ENCODE measurements at places on chromosomes 3 and 15.

- H3K4me3 ChIP-seq, result no peak overlapping the region
- no peak for DNase-seq
- H3K36me3 ChIP-seq, result no peaks in the 10 kb centered on the region
- H3K27ac ChIP-seq, result no peak overlapping the region
- H3K4me1 ChIP-seq, result peaks cover 6% of the 10 kb centered on the region
Observed at GRCh38 chr3:108125153-108125543, 34.3 kb upstream of the CD47 start.

DNA sequence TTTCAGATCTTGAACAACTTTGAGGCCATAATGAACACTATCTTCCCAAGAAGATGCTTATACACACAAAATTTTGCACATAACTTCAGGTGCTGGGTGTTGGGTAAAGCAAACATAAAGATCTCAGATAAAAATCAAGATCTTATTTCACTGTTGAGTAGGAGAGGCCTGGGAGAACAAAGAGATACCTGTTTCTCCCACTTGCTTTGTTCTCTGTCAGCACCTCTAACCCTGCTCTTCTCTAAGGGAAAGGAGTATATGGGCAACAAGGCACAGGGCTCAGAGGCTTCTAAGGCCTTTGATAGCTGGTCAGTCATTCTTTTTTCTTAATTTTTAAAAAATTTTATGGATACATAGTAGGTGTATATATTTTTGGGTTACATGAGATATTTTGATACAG lies 3.6 kb upstream of the GK5 start:
- H3K36me3 ChIP-seq, result peaks cover 7% of the 10 kb centered on the region
- H3K4me3 ChIP-seq, result no peak overlapping the region
- no peaks in the 10 kb centered on the region for H3K27me3 ChIP-seq
- DNase-seq, result no peak

GRCh38 chr3:73708956-73709355 lies 84.2 kb upstream of the PDZRN3 start:
- H3K36me3 ChIP-seq, result no peaks in the 10 kb centered on the region
- DNase-seq, result no peak
- peaks cover 7% of the 10 kb centered on the region for H3K4me1 ChIP-seq
- no peaks in the 10 kb centered on the region for H3K27me3 ChIP-seq
- no peak overlapping the region for H3K4me3 ChIP-seq

GRCh38 chr15:95874637-95875036 lies 455.9 kb upstream of the NR2F2 start:
- H3K4me1 ChIP-seq, result peaks cover 17% of the 10 kb centered on the region
- DNase-seq, result no peak
- no peak overlapping the region for H3K27ac ChIP-seq

- peaks cover 20% of the 10 kb centered on the region for H3K4me1 ChIP-seq
- no peaks in the 10 kb centered on the region for H3K36me3 ChIP-seq
- DNase-seq, result no peak
- no peak overlapping the region for H3K4me3 ChIP-seq
- H3K27ac ChIP-seq, result no peak overlapping the region
Observed at GRCh38 chr3:60303160-60303559, 948.1 kb downstream of the FHIT start.

DNA sequence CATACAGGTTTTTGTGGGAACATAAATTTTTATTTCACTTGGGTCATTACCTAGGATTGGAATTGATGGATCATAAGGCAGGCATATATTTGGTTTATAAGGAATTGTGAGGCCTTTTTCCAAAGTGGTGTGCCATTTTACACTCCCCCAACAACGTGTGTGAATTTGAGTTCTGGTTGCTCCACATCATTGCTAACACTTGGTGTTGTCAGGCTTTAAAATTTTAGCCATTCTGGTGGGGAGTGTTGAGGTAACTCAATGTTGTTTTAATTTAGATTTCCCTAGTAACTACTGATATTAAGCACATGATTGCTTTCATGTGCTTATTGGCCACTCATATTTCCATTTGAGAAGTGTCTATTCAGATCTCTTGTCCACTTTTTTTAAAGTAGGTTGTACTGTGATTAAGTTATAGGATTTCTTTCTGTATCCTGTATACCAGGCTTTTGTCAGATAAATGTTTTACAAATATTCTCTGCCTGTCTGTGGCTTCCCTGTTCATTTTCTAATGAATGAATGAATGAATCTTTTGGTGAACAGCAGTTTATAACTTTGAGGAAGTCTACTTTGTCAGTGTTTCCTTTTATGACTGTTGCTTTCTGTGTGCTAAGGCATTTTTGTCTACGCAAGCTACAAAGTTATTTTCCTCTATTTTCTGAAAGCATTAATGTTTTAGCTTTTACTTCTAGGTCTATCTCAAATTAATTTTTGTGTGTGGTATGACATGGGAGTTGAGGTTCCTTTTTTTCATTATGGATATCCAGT lies 17.9 kb upstream of the NR2C2 start:
- H3K27me3 ChIP-seq, result no peaks in the 10 kb centered on the region
- no peaks in the 10 kb centered on the region for H3K36me3 ChIP-seq
- peaks cover 4% of the 10 kb centered on the region for H3K4me1 ChIP-seq
- no peak overlapping the region for H3K4me3 ChIP-seq
- no peak overlapping the region for H3K27ac ChIP-seq

GRCh38 chr3:177731644-177732268 lies 534.5 kb upstream of the TBL1XR1 start:
- no peak overlapping the region for H3K27ac ChIP-seq
- no peaks in the 10 kb centered on the region for H3K36me3 ChIP-seq
- H3K27me3 ChIP-seq, result no peaks in the 10 kb centered on the region
- peak; percentile 46 for DNase-seq
- H3K4me3 ChIP-seq, result no peak overlapping the region
- peaks cover 17% of the 10 kb centered on the region for H3K4me1 ChIP-seq

- peaks cover 10% of the 10 kb centered on the region for H3K27me3 ChIP-seq
- no peak for DNase-seq
- H3K4me1 ChIP-seq, result peaks cover 8% of the 10 kb centered on the region
- H3K27ac ChIP-seq, result no peak overlapping the region
Observed at GRCh38 chr15:63448266-63448665, 56.1 kb upstream of the USP3 start.

- no peaks in the 10 kb centered on the region for H3K4me1 ChIP-seq
- peaks cover 12% of the 10 kb centered on the region for H3K27me3 ChIP-seq
- DNase-seq, result peak; percentile 38
- H3K4me3 ChIP-seq, result no peak overlapping the region
Observed at GRCh38 chr3:6799264-6799915, 61.5 kb upstream of the GRM7 start.

Measured in MCF 10A (cell line).